ENCODE measurements at places on chromosomes 3 and 15.
A peak's percentile ranks its signal among the peaks of the same experiment; 100 is the strongest.

DNA sequence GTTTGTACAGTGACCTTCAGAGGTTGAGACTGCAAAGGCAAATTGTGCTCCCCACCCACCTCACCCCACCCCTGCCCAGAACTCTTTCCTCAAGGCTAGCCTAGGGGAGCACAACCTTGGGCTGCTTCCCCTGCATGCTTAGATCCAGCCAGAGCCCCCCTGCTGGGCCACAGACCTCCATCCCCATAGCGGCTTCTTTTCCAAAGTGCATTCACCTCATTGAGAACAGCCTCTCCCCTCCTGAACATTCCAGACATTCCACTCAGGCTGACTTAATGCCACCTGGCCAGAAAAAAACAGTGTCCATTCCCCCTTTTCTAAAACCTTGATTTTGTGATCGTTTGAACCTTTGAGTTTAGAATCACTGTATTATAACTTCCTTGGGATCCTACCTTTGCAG is 124.4 kb upstream of the TOPAZ1 start:
- no peak for DNase-seq

GRCh38 chr3:51024765-51025632 is 350.3 kb downstream of the DOCK3 start:
- no peak for DNase-seq

DNA sequence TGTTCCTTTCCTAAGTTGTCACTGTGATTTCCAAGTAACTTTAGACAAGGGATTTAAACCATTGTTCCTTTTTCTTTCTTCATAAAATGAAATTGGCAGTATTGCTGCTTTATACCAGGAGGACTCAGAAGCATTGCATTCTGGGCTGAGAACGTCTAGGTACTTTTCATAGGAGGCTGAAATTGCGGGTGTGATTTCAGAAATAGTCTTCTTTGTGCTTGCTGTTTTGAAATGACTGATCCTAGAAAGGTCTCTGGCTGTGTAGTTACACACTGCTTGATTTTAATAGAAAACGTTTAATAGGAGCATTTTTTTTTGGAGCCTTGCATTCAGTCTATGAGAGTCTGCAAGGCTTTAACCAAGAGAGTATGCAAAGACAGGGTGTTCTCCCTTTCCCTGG is 56.3 kb downstream of the PPM1L start:
- no peak for DNase-seq

DNA sequence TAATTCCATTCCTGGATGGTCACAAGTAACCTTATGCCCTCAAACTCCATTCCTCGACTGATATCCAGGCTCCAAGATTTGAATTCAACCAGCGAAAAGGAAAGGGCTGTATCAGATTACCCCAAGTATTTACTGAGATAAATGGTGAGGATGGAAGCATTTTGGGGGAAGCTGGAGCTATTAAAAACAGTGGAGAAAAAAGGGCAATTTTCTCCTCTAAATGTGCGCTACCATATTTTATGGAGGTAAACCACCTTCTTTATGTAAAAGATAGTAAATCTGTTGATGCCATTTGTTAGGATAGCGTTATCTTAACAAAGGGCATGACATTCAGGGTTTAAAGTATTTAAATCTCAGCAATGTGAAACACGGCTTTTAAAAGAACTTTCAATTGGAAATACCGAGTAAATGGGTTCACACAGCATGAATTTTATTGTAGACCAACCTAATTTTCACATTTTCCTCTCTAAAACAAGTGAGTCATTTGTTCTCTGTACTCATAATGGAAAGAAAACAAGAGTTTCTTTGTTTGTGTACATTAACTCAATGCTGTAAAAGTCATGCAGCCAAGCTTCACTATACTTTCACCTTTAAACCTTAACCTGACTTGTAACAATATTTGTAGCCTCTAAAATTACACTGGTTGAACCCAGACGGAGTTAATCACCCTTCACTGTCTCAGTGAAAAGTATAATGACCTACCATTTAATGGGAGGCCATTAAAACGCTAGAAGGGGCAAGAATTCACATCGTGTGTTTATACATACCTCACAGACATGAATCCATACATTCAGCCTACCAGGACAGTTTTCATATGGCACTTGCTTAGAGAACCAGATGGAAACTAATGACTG is 773.4 kb downstream of the ROBO1 start:
- no peak for DNase-seq

DNA sequence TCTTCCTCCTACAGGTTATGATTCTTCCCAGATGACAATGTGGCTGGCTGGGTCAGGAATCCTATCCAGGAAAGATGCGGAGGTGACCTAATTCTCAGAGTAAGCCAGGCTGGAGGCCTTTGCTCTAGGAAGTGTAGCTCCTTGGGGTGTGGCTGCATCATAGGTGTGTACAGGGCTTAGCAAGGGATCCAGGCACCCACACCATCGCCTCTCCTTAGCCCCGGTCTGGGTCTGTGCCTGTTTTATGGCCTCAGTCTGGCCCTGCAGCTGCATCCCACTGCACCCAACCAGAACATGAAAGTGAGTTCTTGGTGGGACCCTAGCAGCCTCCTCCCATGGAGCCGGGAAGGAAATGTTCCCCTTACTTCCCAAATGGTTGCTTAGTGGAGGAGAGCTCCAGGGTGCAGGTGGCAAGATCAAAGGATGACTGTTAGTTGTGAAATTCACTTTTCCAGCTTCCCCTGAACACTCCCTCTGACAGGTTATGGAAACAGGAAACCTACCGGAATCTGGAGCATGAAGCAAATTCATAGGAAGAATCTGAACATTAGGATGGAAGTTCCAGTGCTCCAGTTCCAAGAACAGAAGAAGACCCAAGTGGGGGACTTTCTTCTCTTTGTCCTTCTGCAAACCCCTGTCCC is 2.7 kb upstream of the AMOTL2 start:
- DNase-seq = no peak

DNA sequence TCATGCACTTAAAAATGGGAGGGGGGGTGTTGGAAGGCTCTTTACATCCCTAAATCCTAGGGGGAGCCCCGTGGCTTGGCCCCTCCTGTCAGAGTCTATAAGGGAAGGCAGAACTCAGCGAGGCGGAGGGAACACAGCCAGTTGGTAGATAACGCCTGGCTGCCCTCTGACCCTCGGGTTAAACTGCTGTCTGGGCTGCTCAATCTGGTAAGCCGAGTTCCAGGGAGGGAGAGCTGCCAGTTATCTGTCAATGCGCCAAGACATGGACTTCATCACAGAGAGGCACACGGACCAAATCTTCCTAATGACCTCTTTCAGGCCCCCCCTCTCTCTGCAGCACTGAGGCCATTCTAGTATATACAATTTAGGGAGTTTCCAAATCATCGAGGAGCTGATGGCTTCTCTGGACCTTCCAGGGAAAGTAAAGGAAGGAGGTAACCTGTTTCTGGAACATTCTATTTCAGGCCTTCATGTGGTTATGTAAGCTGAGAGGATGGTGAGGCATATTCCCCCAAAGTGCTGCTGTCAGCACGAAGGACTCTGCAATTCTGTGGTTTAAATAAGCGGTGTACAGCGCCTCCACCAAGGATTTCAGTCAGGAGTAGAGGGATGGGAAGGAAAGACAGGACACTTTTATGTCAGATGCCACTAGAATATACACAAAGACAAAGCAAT is 349.0 kb downstream of the MCTP2 start:
- DNase-seq = no peak

DNA sequence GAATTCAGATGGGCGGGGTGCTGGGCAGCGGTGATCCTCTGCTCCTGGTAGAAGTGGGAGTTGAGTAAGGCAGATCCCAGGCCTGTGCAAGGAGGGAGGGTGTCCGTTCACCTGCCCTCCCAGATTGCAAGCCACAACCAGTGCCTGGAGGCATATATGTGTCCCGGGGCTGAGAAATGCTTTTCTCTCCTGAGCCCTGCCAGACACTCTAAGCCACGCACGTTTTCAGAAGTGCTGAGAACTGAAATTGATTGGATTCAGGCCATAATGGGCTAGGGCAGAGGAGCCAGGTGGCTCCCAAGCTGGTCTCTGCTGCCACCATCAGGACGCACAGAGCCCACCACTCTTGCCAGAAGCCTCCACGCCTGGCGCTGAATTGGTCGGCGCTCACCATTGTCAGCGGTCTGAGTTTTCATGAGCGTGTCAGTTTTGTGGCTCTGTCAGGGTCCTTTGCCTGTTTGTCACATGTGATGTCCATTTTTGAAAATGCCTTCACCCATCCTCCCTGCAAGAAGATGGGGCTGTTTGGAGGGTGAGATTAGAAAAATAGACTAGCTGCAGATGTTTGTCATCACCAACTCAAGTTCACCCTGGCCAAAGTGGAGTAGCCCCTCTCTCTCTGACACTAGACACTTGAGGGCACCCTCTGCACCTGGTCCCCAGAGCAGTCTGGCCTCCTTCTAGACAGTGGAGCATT is 15.4 kb upstream of the BFSP2 start:
- DNase-seq = peak; percentile 71

GRCh38 chr3:61522626-61523025 is 38.7 kb upstream of the PTPRG start:
- no peak for DNase-seq

DNA sequence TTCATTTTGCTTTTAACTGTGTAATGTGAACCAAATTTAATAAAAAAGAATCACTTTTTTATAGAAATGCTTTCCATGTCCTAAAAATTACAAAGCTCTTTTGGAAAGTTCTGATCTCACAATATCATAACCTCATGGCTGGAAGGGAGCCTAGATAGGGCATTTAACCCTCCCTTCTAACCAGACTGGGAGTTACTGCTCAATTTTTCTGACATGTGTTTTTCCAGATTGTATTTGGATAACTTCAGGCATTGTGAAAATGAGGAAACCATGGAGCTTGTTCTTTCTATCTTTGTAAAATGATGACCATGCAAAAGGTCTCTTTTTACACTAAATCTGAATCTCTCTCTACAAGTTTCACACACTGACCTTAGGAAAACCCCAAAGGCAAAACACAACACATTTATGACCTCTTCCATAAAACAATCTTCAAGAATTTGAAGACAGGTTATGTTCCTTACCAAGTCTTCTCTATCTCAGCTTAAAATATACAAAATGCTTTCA is 508.8 kb downstream of the DIPK2A start:
- DNase-seq = no peak

DNA sequence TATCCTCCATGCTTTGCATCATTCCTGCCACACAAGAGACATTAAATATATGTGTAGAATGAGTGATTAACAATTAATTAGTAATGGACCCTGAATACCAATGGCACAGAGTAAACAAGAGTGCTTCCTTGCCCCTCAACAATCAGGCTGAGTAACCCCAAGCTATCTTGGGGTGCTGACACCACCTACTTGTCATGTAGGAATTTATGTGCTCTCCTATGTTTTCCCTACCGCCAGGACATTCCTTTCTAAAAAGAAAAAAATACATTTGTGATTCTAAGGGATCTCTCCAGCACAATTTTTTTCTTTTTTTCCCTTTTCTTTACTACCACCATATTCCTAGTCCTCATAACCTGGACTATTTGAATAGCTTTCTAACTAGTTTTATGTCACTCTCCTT is 449.1 kb downstream of the MFSD1 start:
- DNase-seq = no peak

GRCh38 chr3:73568371-73568862 is 56.3 kb downstream of the PDZRN3 start:
- no peak for DNase-seq

GRCh38 chr3:84881288-84881687 is 77.5 kb upstream of the CADM2 start:
- no peak for DNase-seq

DNA sequence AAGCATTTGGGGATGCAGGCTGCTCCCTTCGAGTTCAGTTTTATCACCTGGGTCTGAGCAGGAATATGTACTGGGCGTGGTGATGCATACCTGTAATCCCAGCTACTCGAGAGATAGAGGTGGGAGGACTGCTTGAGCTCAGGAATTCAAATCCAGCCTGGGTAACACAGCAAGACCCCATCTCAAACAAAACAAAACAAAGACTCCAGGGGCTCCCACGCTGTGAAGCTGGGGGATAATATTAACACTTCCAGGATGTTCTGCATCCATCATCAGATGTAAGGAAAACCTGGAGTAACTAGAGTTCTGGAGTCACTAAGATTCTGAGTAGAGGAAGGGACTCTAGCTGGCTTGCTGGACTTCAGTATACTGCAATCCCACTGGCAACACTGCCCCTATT is 40.6 kb downstream of the LYZL4 start:
- DNase-seq = no peak

GRCh38 chr3:108338901-108339545 is 42.7 kb downstream of the HHLA2 start:
- no peak for DNase-seq

GRCh38 chr3:183545708-183546107 is 9.8 kb downstream of the KLHL6 start:
- no peak for DNase-seq

GRCh38 chr3:122784436-122784835 is 9.2 kb downstream of the HSPBAP1 start:
- no peak for DNase-seq

DNA sequence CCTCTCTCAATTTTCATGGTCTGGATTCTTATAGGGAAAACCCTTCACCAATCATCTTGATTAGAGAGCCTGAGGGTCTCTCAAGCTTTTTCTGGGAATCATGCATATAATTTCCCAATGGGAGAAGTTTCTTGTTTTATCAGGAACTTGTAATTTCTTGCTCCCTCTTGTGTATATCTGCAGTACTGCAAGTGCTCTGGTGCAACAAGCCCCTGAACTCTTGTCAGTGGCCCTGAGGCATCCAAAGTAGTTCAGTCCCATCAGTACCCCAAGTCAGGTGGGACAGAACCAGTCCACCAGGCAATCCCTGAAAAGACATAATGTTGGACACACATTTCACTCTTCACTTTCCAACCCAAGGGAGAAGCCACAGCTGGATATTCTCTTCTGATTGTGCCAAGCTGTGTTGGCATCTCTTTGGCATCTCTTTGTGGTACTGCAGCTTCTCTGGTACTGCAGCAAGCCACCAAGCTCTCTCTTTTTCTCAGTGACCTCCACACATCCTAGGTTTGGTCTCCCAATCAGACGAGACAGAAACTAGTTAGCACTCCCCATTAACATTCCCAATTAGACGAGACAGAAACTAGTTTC is 214.5 kb downstream of the ZIC4 start:
- peak; percentile 29 for DNase-seq

- no peak for DNase-seq
Observed at GRCh38 chr3:71940486-71940885, 155.5 kb upstream of the PROK2 start.

GRCh38 chr3:171851660-171852058 is 8.5 kb downstream of the TMEM212 start:
- no peak for DNase-seq

DNA sequence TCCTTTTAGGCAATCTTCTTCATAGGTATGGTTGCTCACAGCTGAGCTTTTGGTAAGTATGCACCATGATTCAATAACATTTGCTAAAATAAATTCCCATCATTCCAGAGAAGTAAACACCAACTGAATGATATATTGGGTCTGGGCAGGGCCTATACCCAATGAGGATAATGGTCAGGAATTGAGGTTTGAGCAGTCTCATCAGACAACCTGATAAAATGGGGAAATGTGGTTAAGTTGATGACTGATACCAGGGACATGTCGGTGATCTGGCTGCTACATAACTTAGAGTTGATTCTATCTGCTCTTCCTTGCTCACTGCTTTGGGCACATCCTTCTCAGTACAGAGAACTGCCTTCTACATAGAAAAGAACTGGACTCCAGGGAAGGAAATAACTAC is 92.9 kb downstream of the GPR156 start:
- DNase-seq = no peak
